Liver (tissue), 10 donors: ENCODE measurements at places on chromosomes 16 and 17.
A peak's percentile ranks its signal among the peaks of the same experiment; 100 is the strongest.

- DNase-seq, result no peak
Measured at GRCh38 chr17:10605221-10605783, 51.8 kb downstream of the MYH3 start.

DNA sequence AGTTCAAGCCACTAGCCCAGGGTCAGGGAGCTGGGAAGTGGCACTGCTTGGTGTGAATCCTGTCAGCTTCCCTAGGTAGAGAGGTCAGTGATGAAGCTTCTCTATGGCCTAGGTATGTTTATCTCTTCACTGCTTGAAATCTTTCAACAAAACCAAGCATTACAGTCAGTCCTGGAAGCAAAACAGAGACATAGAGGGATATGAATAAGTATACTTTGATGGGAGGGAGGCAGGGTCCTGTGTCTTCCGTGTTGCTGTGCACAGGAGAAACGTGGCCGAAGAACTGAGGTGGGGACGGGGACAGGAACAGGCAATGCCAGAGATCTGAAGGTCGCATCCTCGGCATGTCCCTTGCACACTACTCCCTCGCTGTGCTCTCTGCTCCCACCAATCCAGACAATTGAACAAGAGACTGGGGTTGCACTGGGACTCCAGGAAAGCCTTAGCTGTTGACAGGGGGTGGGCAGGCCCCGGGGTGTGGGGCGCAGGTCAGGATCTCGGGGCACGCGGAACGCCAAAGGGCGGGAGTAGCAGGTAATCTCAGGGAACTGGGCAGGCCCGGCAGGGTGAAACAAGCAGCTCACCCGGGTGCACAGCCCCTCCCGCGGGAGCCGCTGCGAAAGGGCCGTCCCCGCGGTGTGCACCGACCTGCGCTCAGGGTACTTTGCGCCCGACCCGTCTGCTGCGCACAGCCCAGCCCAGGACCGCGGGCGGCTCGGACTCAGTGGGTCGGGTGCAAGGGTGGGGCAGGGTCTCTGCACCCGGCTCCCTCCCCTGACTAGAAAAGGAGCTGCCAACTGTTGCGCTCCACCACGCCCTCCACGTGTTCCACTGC, at the start of gene MT1H:
TSS of gene MT1H (plus strand) at position 810 of the 835 bp plus-strand sequence. CDS start 71 bp downstream, outside the sequence.
- peak; percentile 77 for DNase-seq

GRCh38 chr16:19289811-19290485, 4.4 kb downstream of the CLEC19A start:
- no peak for DNase-seq

DNA sequence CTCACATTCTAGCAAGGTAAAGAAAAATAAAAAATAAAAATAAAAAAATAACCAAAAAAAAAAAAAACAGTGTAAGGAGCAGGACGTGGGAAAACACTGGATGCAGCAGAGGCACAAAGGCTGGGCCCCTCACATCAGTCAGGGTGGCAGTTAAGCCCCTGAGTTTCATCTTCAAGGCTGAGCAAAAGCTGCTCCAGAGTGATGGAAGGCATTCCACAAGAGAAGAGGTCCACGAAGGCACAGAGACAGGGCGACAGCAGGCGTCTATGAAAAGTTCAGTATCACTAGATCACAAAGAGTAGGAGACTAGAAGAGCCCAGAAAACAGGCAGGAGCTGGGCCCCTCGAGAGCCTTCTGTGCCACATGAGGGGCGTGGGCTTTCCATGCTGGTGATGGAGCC, 12.0 kb downstream of the TMEM186 start:
- DNase-seq, result no peak

- no peak for DNase-seq
Measured at GRCh38 chr17:75783069-75783783, 1.4 kb upstream of the UNK start.

DNA sequence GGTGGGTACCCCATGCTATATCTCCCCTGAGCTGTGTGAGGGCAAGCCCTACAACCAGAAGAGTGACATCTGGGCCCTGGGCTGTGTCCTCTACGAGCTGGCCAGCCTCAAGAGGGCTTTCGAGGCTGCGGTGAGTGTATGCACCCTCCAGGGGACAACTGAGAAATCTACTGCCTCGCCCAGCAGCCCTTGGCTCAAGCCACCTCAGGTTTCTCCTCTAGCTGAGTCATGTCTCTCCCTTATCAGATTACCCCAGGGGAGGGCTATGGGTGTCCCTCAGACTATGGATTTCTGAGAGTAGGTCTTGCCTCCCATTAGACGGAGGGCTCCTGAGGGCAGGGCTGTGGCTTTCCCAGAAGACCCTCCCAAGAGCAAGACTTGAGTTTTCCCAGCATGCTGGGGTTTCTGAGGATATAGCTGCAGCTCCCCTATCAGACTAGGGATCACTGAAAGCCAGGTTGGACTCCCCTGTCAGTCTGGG, 6.7 kb downstream of the NEK8 start:
- no peak for DNase-seq

DNA sequence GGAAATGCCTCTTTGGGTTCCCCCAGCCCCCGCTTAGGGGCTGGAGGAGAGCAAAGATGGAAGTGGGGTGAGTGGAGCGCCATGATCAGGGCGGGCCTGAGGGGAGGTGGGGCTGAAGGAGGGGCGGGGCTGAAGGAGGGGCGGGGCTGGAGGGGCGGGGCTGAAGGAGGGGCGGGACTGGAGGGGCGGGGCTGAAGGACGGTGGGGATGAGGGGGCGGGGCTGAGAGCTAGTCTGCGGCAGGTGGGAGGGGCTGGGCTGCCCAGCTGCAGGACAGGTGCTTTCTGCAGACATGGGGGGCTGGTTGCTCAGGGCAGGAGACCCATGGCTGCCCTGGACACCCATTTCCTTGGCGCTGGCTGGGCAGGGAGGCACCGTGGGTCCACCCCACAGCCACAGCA, 39.1 kb upstream of the PABPN1L start:
- peak; percentile 47 for DNase-seq

- no peak for DNase-seq
Measured at GRCh38 chr16:13507530-13507929, 412.4 kb upstream of the ERCC4 start.

DNA sequence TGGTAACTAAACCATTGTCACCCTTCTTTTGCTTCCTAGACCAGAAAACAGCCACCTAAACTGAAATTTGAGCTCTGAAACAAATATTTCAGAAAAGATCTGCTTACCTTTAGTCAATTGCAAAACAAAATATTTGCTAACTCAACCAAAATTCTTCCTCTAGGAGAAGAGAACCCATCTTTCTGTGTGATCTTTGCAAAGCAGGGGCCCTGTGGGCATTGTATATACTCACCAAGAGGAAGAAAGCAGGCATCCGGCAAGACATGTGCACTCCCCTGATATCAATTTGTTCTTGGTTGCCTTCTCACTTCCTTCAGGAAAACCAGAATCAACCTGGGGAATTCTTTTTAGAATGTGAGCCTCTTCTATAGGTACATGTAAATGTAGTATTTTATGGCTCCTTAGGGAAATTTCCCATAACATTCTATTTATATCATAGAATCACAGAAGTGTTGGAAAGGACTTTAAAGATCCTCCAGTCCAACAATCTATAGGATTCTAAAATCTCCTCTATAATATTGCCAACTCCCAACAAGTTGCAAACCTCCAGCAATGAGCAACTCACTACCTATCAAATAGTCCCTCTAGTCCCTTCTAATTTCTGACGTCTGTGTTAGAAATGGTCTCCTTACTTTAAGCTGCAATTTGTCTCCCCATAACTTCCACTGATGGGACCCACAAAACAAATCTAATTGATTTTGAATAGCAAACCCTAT, 966 bp downstream of the SLFN14 start:
- no peak for DNase-seq

DNA sequence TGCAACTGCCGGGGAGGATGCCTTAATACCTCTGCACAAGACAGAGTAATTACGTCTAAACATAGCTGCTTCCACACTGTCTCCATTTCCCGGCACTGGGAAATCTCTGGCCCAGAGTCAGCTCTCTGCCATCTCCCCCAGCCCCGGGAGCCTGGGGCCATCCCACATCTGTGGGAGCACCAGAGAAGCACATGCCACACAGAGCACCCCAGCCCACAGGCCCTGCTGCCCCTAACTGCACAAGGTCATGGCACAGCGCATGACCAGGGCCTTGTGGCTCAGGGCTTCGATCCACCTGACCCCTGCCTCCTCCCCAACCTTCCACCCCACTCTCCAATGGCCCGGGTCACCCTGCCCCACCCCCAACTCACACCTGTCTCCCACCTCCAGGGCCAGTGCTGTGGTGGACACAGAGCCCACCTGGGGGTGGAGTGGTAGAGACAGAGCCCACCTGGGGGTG, 36.6 kb upstream of the RBFOX3 start:
- no peak for DNase-seq

GRCh38 chr16:89670496-89671431, 13.1 kb downstream of the SPATA33 start:
- no peak for DNase-seq

DNA sequence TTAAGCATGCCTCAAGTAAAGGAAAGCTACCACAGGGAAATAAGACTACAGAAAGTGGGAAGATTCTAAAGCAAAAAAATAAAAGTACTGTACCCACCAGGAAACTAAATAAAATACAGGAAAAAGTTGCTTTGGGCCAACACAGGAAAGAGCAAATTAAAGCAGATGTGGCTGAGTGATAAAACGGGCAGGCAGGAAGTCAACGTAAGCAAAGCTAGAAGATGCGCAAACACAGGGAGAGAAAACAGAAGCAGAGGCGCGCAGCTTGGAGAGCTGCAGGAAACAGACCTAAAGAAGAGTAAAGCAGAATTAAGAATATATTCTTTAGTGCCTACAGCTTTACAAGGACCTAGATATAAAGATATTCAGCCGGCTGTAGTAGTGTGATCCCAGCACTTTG, 21.7 kb downstream of the USP36 start:
- DNase-seq, result no peak

- no peak for DNase-seq
Measured at GRCh38 chr17:29847527-29848400, 82.3 kb downstream of the SSH2 start.

DNA sequence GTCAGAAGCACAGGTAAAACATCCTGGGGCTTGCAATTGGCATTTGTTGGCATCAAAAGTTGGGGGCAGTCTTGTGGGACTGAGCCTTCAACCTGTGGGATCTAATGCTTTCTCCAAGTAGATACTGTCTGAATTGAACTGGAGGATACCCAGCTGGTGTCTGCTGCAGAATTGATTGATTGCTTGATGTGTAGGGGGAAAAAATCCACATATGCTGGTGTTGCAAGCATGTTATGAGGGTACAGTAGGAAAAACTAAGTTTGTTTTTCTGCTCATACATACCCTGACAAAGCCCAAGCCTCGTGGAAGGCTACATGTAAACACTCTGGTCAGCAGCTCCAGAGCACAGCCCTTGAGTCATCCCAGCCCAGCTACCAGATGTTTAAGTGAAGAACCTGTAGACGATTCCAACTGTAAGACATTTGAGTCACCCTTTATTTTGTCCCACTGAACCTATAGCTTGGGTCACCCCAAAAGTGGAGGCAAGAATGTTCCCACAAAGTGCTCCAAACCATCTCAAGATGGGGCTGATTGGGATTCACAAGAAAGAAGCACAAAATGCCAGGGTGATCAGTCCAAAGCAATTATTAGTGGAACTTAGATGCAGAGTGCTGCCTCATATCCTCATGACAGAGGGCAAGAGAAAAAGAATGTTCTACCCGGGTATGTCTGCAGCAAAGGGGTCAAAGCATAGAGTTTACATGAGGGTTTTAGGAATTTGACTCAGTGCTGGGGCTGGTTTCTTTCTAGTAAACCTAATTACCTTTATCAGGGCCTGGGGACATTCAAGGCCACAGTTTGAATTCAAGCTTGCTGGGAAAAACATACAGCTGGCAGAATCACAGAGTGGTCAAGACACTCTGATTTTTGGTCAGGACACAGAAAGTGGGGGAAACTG, 9.6 kb upstream of the APPBP2 start:
- DNase-seq, result no peak

GRCh38 chr17:61127960-61128359, 271.7 kb upstream of the TBX2 start:
- no peak for DNase-seq

DNA sequence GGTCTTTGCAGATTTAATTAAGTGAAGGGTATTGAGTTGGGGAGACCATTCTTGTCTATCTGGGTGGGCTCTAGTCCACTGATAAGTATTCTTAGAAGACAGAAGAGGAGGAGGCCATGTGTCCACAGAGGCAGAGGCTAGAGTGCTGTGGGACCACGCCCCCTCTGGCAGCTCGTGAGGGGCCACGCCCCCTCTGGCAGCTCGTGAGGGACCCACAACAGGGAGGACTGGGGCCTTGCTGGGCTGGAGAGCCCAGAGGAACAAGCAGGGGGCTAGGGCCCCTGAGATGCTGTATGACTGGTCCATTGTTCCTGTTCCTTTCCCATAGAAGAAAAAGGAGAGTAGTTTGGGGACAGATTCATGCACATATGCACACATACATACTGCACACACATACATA, 106.8 kb downstream of the METRNL start:
- peak; percentile 34 for DNase-seq

DNA sequence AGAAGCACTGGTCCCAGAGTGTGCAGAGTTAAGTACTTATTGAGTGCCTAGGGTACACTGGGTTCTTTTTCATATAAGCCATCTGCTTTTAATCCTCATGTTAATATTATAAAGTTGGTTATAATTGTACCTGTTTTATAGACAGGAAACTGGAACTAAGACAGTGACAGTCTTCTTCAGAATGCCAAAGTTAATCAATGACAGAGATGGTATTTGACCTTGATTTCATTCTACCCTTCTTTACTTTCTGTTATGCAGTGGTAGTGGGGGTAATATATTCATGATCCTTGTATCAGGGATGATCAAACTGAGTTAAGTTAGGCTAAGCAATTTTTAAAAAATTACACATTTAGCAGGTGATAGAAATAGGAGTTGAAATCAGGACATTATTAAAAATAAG, 108.6 kb upstream of the GOT2 start:
- DNase-seq, result no peak

- no peak for DNase-seq
Measured at GRCh38 chr16:62597875-62598274, 561.6 kb upstream of the CDH8 start.

DNA sequence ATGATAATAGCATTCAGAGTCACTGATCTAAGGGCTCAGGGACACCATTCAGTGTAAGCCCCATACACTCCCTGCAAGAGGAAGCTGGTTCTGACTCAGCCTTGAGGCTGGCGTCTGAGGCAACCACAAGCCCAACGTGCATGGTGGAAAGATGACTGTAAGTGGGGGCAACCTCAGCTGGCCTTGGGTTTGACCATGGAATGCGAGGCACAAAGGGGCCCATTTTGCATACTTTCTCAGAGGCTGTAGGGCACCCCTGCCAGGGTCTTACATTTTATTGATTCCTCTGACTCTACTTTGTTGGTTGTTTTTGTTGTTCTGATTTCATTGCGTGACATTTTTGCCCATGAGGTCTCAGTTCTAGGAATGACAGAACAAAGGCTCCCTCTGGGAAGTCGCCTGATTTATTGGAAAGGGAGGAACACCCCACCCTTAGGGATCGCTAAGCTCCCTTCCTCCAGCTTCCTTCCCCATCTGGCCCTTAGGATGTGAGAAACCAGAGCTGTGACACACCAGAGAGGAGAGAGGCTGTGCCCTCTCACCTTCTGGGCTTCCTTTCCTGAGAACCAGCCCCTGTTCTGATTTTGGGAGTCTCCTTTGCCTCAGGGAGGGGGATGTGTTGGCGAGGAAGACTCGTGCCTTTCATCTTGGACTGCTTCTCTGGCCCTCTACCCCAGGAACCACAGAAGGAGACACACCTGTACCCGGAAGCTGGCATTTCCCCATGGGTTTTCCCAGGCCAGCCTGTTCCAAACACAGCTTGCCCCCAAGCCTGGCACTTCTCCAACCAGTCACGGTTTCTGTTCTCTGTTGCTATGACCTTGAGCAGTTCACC, 5.6 kb upstream of the CIITA start:
- DNase-seq, result no peak
